ENCODE measurements at places on chromosomes 7 and 10.

- DNase-seq, result no peak
Measured at GRCh38 chr7:124113045-124113444, 80.2 kb upstream of the TMEM229A start.

GRCh38 chr7:139771001-139771956 is 6.5 kb downstream of the HIPK2 start:
- peak; percentile 54 for DNase-seq

DNA sequence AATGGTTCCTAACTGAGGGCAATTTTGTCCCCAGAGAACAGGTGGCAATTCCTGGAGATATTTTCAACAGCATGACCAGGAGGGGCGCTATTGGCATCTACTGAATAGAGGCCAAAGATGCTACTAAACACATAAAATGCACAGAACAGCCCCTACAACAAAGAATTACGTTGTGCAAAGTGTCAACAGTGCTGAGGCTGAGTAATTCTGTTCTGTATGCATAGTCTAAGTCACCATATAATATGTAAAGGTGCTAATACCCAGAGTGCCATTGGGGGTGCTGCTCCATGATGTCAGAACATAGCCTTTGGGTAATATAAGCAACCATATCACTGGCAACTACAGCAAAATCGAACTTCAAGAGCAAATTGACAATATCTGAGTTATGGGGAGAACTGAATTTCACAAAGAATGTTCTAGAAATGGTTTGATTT is 213.3 kb upstream of the PHYHIPL start:
- DNase-seq, result no peak

GRCh38 chr7:121766676-121767075 is 106.3 kb upstream of the PTPRZ1 start:
- DNase-seq, result no peak

DNA sequence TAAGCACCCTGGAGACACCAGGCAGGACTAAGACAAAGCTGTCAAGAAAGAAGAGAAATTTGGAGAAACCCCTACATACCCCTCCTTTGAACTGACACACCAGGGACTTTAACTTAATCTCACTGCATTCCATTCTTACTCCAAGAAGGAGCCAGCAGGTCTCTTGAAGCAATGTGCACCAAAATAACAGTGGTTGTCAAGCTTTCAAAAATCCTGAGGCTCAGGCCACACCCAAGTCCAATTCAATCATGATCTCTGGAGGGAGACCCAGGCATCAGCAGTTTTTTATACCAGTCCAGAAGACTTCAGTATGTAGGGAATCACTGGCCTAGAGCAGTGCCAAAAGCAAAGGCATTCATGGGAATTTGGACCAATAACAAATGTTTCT is 6.8 kb downstream of the SLC25A13 start:
- DNase-seq, result no peak

- no peak for DNase-seq
Measured at GRCh38 chr10:77887631-77888355, 38.8 kb downstream of the DLG5 start.

- peak; percentile 18 for DNase-seq
Measured at GRCh38 chr10:97234400-97234799, 48.6 kb upstream of the SLIT1 start.

DNA sequence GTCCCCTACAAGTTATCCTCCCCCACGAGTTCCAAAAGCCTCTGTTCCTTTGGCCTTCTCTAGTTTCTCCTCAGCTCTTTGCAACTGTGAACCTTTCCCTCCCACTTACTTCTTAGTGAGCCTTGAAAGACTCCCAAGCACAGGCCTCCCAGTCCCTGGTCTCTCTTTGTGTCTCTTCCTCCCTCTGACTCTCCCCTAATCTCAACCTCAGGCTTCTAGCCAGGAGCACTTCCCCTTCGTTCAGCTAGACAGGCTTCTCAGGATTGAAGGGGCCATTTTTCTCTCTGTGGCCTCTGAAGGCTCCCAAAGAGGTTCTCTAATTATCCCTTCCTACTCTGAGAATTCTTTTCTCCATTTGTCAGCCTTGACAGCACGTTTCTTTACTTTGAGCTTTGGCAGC is 50.2 kb upstream of the PHYHIPL start:
- DNase-seq, result no peak

GRCh38 chr10:130111852-130112180 is 1.2 kb upstream of the C10orf143 start:
- no peak for DNase-seq

GRCh38 chr7:121406944-121407343 is 10.8 kb upstream of the FAM3C start:
- no peak for DNase-seq

- DNase-seq, result no peak
Measured at GRCh38 chr10:29210266-29210868, 78.5 kb upstream of the LYZL1 start.

GRCh38 chr7:39271402-39271801 is 293.7 kb downstream of the POU6F2 start:
- DNase-seq, result no peak

GRCh38 chr7:88599528-88599927 is 160.0 kb upstream of the ZNF804B start:
- no peak for DNase-seq

DNA sequence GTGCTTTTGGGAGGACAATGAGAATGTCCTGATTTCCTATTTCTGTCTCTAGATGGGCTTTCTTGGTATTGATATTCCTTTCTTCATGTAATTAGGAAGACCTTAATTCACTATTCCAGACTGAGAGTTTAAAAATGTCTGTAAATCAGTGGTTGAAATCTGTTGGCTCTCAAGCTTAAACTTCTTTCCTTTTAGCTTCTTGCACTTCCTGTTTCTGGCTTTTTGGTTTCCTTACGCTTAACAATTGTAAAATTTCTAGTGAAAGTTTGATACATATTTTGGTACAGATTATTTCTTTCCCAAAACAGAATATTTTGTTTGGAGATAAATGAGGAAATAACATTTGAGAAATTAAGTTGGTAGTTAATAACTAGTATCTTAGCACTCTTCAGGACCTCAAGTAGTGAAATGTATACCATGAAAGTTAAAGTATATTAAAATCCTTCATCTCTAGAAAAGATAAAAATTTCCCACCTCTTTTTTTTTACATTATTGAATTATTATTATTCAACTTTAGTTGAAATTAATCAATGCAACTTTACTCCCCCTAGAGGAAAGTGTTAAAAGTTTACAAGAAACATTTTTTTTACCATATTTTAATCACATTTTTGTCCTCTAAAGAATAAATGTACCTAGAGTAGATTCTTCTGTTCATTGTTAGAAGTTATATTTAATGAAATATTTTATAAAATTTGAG is 137.2 kb downstream of the PHTF2 start:
- DNase-seq, result no peak

- DNase-seq, result no peak
Measured at GRCh38 chr10:62352356-62352970, 21.7 kb upstream of the ZNF365 start.

- peak; percentile 37 for DNase-seq
Measured at GRCh38 chr7:141975806-141976523, 2.4 kb upstream of the TAS2R38 start.

GRCh38 chr10:77686096-77686495 is 48.5 kb upstream of the KCNMA1 start:
- no peak for DNase-seq

DNA sequence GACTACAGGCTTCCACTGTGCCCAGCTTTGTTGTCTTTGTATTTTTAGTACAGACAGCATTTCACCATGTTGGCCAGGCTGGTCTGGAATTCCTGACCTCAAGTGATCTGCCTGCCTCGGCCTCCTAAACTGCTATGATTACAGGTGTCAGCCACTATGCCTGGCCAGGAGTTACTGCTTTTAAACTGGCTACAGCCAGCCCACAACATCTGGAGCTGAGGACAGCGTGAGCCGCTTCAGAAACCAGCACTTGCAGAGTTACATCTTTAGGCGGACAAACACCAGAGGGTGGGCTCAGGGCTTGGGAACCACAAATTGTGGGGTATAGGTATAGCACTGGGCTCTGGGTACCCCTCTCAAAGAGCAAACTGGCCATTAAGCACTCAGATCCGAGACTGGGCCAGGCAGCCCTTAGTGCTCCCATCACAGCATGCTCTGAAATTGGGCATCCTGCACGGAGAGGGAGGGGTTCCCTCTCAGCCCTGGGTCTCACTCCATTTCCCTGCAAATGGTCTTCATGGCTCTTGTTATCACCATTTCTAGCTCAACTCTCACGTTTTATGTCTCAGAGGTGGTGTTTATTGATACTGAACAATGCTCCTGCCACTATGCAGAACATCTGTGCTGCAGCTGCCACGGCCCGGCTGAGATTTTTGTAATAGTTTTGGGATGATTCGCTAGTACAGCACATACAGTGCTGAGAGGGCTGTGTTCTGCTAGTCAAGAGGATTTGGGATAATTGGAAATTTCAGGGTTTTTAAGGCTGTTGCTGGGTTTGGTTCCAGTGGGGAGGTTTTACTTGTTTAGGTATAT is 146.4 kb upstream of the LYZL2 start:
- no peak for DNase-seq

- DNase-seq, result no peak
Measured at GRCh38 chr7:33836797-33837355, 68.5 kb upstream of the BMPER start.

GRCh38 chr10:127151541-127151940 is 44.9 kb downstream of the INSYN2A start:
- no peak for DNase-seq

DNA sequence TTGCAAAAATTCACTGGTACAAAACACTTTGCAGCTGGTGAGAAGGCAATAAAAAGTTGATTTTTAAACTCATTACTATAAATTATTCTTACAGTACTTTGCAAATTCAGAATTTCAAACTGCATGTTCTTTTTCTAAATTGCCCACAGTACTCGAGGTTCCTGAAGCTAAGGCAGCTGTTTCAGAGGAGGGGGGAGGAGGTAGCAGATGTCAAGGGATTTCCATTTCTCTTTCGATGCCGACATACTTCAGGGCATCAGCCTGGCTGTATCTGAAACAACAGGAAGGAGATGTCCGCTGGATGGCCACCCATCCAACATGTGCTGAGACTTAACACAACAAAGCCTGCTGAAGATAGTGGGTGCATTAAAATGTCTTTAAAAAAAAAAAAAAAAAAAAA is 76.7 kb downstream of the EZH2 start:
- no peak for DNase-seq

DNA sequence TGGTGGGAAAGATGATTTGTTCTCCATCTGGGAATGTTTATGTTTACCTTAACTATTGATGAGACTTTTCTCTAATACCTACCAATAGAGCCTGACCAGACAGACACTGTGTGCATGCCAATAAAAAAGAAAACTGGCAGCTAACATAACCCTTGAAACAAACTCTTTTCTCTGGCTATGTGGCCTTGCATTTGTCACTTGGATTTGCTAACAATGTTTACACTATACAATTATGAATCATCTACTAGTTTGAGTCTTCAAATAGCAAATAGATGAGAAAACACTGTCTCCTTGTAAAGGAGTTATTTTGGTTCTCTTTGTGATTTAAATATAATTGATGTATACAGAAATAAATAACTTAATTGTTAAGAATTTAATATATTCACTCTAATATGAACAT is 273.1 kb downstream of the SEMA3D start:
- DNase-seq, result no peak

- no peak for DNase-seq
Measured at GRCh38 chr7:152590481-152590880, 85.5 kb downstream of the XRCC2 start.

DNA sequence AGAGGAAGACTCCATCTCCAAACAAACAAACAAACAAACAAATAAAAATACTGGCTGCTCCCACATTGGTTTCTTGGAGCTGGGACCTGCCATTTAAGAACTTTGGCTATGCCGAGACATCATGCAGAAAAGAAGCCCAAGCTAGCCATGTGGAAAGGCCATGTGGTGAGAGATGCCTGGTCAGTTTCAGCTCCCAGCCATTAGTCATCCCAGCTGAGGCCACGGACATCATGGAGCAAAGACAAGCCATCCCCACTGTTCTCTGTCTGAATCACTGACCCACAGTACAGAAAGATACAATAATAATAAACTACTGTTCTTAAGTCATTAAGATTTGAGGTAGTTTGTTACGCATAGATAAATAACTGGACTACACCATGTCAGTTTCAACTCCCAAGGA is 70.0 kb upstream of the PCBD1 start:
- no peak for DNase-seq

- peak; percentile 77 for DNase-seq
Measured at GRCh38 chr10:90960355-90960814, 39.5 kb upstream of the ANKRD1 start.

- DNase-seq, result no peak
Measured at GRCh38 chr7:131836733-131837132, 280.3 kb upstream of the PODXL start.

DNA sequence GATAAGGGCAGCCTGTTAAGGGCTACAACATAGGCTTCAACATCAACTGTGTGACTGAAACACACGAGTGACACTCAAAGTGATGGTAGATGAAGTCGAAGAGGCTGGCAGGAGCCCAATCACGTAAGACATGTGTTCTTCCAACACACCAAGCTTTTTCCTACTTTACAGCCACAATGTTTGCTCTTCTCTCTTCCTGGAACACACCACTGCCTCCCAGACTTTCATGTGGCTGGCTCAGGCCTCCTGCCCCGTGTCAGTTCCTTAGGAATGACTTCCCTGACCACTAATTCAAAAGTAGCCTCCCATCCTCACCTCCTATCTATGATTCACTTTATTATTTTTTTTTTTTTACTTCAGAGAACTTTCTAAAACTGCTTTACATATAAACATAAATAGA is 209.2 kb downstream of the GPAM start:
- no peak for DNase-seq

GRCh38 chr7:139992353-139993044 is 70.3 kb downstream of the PARP12 start:
- DNase-seq, result no peak

GRCh38 chr10:17607603-17608332 is 9.4 kb downstream of the HACD1 start:
- DNase-seq, result peak; percentile 24

GRCh38 chr7:133290676-133291333 is 37.9 kb downstream of the EXOC4 start:
- no peak for DNase-seq

- DNase-seq, result no peak
Measured at GRCh38 chr7:110803602-110804143, 287.3 kb upstream of the LRRN3 start.

DNA sequence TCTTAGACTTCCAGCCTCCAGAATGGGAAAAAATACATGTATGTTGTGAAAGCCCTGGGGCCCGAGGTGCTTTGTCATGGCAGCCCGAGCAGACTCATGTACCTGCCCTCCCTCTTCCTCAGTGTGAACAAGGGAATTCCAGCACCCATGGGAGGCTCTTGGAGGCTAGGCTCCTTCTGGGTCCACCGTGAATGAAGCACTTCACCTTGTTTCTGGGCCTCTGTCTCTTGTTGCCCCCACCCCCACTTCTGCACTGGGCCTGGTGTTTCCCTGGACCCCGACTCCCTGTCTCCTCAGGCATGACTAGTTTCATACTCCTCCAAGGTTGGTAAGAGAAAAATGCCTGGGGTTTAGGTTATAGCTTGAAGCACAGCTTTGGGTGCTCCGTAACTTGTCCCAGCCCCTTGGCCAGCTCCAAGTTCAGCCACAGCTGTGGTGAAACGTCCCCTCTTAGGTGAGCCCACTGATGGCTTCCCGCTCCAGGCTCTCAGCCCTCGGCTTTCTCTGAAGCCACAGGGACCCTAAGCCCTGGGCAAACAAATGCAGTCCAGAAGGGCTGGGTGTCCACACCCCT is 30.2 kb upstream of the ARHGAP22 start:
- no peak for DNase-seq

All from amniotic stem cell (primary cell).